Heart left ventricle (tissue), 16 donors: ENCODE measurements at places on chromosomes 2 and 18.
A peak's percentile ranks its signal among the peaks of the same experiment; 100 is the strongest.

DNA sequence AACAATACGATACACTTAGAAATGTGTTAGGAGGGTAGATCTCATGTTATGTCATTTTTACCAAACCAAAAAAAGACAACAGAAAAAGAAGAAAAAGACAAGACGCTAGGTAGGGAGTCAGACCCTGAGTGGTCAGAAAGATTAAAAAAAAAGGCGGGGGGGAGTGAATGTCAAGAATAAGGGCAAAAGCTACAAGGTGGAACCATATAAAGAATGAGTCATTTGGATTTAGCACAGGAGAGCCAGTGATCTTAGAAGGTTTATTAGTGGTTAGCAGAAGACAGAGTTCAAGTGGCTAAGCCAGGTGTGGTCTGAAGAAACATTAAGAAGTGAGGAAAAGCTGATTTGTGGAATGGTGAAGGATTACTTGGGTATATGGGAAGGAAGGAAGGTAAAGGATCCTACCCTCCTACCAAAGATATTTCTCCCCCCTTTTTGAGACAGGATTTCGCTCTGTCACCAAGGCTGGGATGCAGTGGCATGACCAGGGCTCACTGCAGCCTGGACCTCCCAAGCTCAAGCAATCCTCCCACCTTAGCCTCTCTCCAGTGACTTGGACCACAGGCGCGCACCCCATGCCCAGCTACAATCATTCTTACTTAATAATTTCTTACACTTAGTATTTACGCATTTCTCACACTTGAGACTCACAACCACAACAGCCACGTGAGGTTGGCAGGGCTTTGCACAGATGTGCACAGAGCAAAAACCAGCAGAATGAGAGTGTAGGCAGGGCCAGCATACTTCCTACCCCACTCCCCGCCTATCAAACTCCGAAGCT lies 2.6 kb downstream of the DSC2 start:
- H3K36me3 ChIP-seq = no peaks in the 10 kb centered on the region
- peaks cover 6% of the 10 kb centered on the region for H3K4me1 ChIP-seq
- H3K4me3 ChIP-seq = peak overlapping the region; percentile 68
- no peak overlapping the region for H3K27ac ChIP-seq
- H3K27me3 ChIP-seq = no peaks in the 10 kb centered on the region
- no peak for DNase-seq

GRCh38 chr18:54780285-54780861 lies 47.9 kb upstream of the RAB27B start:
- H3K4me3 ChIP-seq = no peak overlapping the region
- H3K4me1 ChIP-seq = no peaks in the 10 kb centered on the region
- no peaks in the 10 kb centered on the region for H3K27me3 ChIP-seq
- no peak for DNase-seq
- no peak overlapping the region for H3K27ac ChIP-seq

GRCh38 chr2:187124529-187124928 lies 275.6 kb upstream of the ZSWIM2 start:
- H3K36me3 ChIP-seq = no peaks in the 10 kb centered on the region
- H3K4me3 ChIP-seq = no peak overlapping the region
- H3K27me3 ChIP-seq = no peaks in the 10 kb centered on the region
- no peak for DNase-seq
- H3K4me1 ChIP-seq = no peaks in the 10 kb centered on the region

DNA sequence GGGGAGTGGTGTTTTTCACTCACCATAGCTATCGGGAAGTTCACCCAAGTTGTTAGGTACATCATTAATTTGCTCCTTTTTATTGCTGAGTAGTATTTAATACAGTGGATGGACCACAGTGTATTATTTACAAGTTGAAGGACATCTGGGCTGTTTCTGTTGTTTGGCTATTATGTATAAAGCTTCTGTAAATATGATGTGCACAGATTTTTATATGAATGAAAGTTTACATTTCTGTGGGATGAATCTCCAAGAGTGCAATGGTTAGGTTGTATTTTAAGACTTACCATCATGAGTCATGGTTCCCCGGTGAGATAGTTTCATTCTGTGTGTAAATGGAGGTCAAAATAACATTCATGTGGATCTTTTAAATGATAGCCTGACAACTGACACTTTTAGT lies 337.4 kb downstream of the PTPRM start:
- H3K36me3 ChIP-seq = peaks cover 4% of the 10 kb centered on the region
- no peak overlapping the region for H3K27ac ChIP-seq
- H3K27me3 ChIP-seq = no peaks in the 10 kb centered on the region
- no peak overlapping the region for H3K4me3 ChIP-seq
- DNase-seq = no peak

DNA sequence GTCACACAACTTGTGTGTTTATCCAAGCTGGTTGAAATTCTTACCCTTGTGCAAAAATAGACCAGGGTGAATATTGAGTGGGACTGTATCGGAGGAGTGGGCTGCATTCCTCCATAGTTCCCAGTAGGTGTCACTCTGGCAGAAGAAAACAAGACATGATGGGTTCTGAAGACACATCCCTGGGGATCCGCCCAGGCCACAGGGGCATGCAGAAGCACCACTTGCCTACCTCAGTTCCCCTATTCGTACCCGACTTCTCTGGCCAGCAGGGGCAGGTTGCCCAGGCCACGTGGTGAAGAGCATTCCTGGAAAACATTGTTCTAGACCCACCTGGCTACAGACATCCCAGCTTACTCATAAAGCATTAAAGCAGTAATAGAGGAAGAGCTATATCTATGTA lies 168.2 kb downstream of the FAM210A start:
- no peaks in the 10 kb centered on the region for H3K36me3 ChIP-seq
- H3K27ac ChIP-seq = no peak overlapping the region
- H3K27me3 ChIP-seq = no peaks in the 10 kb centered on the region
- DNase-seq = peak; percentile 52
- H3K4me3 ChIP-seq = no peak overlapping the region
- peaks cover 4% of the 10 kb centered on the region for H3K4me1 ChIP-seq

DNA sequence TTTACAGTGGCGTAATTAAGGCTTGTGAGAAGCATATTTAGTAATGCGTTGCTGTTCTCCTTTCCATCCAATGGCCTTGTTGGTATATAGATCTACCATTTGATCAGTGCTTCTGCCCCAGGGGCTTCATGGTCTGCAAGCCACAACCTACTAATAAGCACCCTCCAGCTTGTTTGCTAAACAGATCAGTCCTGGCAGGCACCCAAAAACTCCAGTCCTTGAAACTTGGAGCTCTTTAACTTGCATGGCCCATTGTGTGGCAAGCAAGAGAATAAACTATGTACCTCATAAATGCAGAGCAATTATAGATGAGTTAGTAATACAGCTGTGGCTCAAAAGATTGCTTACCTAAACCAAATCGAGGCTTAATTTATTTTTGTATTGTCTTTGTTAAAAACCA lies 158.5 kb downstream of the FTCDNL1 start:
- no peaks in the 10 kb centered on the region for H3K27me3 ChIP-seq
- H3K4me1 ChIP-seq = no peaks in the 10 kb centered on the region
- H3K27ac ChIP-seq = no peak overlapping the region
- no peaks in the 10 kb centered on the region for H3K36me3 ChIP-seq
- no peak for DNase-seq

DNA sequence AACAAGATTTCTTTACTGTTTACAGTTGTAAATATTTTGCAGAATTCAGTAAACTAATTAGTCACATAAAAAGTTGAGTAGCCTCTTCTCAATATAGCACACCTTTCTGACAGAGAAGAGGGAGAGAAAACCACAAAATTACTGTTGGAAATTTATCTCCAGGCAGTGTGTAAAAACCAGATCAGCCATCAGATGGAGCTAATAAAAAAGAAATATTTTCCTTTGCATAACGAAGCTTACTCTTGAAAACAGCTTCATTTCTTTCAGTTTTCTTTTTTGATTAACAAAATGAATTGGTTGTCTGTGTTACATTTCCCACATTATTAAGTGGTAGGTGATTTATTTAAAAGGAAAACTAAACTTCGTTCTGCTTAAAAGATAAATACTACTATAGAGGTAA lies 259.3 kb upstream of the KCNJ3 start:
- H3K36me3 ChIP-seq = no peaks in the 10 kb centered on the region
- H3K27ac ChIP-seq = no peak overlapping the region
- DNase-seq = no peak
- no peak overlapping the region for H3K4me3 ChIP-seq
- no peaks in the 10 kb centered on the region for H3K4me1 ChIP-seq
- no peaks in the 10 kb centered on the region for H3K27me3 ChIP-seq

- DNase-seq = no peak
- H3K36me3 ChIP-seq = no peaks in the 10 kb centered on the region
- H3K27ac ChIP-seq = no peak overlapping the region
- H3K4me3 ChIP-seq = no peak overlapping the region
Measured at GRCh38 chr2:184338771-184339170, 259.6 kb upstream of the ZNF804A start.

- DNase-seq = no peak
- no peaks in the 10 kb centered on the region for H3K4me1 ChIP-seq
- no peaks in the 10 kb centered on the region for H3K36me3 ChIP-seq
- no peaks in the 10 kb centered on the region for H3K27me3 ChIP-seq
Measured at GRCh38 chr2:95315801-95316411, 18.8 kb downstream of the KCNIP3 start.

GRCh38 chr18:61770279-61770678 lies 122.5 kb downstream of the RNF152 start:
- no peaks in the 10 kb centered on the region for H3K4me1 ChIP-seq
- H3K4me3 ChIP-seq = no peak overlapping the region
- no peaks in the 10 kb centered on the region for H3K36me3 ChIP-seq
- H3K27me3 ChIP-seq = no peaks in the 10 kb centered on the region
- H3K27ac ChIP-seq = no peak overlapping the region

GRCh38 chr2:240324312-240325015 lies 111.0 kb upstream of the GPC1 start:
- no peaks in the 10 kb centered on the region for H3K27me3 ChIP-seq
- no peak overlapping the region for H3K4me3 ChIP-seq
- no peak overlapping the region for H3K27ac ChIP-seq
- H3K36me3 ChIP-seq = no peaks in the 10 kb centered on the region

DNA sequence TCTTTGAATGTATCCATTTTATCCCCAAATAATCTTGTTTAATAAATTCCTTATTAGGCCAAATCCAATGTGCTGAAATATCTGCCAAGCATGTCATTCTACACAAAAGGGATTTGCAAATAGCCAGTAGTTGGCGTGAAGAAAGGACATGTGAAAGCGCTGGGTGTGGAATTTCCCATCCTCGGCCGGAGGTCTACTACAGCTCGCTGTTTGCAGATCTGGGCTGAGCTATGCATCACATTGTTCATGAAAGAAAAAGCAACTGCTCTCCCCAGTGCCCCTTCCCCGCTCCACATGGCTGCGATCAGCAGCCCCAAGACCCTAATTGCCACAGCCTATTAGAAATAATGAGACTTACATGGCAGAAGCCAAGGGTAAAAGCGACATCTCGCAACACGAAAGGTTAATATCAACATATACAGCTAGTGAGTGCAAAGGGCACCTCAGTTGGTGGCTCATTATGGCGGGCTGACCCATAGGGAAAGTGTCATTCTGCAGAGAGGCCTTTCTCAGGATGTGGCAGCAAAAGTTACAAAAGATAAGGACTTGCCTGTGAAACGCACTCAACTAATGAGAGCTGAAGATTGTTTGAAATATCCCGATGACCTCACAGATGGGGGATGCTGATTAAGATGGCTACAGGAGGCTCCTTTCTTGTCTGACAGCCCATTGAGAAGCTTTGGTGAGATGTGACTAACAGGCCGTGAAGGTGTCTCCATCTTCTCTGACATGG lies 126.9 kb upstream of the CYP1B1 start:
- DNase-seq = no peak
- no peaks in the 10 kb centered on the region for H3K27me3 ChIP-seq
- no peak overlapping the region for H3K4me3 ChIP-seq
- no peak overlapping the region for H3K27ac ChIP-seq
- no peaks in the 10 kb centered on the region for H3K36me3 ChIP-seq

DNA sequence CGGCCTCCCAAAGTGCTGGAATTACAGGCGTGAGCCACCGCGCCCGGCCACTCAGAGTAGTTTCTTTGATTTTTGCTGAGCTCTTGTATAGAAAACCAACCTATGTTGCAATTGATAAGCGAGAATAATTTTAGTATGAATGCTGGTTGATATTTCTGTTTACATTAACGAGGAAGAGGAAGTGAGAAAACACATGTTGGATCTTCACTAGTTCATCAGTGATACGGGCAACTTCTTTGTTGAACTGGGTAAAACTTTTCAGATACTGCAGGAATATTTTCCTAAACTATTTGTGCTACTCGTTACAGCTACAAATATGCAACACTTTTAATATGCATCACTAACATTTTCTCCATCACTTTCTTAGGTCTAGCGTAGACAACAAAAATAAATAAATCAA lies 67.9 kb upstream of the SLC25A52 start:
- peaks cover 45% of the 10 kb centered on the region for H3K36me3 ChIP-seq
- no peaks in the 10 kb centered on the region for H3K27me3 ChIP-seq
- H3K4me1 ChIP-seq = no peaks in the 10 kb centered on the region
- DNase-seq = no peak
- H3K27ac ChIP-seq = no peak overlapping the region
- no peak overlapping the region for H3K4me3 ChIP-seq

DNA sequence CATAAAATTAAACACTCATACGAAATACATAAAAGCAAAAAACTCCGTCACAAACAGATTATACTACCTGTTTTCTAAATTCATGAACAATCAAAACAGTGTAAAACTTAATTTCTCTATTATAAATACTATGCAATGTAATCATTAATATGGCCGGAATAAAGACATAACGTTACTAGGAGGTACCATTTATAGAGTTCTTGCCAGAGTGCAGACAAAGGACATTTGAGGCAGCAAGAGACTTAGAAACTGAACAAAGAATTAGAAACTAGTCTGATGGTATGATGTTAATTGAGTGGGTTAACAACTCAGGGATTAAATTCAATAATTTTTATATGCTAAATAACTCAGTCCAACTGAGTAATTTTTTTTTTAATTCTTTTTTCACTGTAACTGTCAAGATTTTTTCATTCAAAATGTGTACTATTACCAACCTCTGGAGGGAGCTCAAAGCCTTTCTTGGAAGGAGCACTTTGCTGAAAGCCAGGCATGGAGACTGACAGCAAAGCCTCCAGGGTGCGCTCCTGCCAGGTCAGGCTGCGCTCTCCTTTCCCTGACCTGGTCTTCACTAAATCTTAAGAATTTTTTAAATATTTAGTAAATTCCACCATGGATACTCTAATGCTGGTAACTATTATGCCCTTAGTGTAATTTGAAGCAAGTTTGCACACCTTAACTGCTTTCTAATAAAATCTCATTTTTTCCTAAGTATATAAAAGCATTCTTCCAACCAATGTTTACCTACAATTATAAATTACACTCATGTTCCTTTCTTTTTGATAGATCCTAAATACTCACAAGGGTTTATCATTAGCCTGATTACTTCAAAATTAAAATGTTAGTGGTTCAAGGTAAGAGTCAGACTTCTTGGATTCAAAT lies 34.1 kb downstream of the WDR35 start:
- no peaks in the 10 kb centered on the region for H3K4me1 ChIP-seq
- peaks cover 8% of the 10 kb centered on the region for H3K36me3 ChIP-seq
- no peaks in the 10 kb centered on the region for H3K27me3 ChIP-seq
- no peak overlapping the region for H3K27ac ChIP-seq
- DNase-seq = peak; percentile 52

DNA sequence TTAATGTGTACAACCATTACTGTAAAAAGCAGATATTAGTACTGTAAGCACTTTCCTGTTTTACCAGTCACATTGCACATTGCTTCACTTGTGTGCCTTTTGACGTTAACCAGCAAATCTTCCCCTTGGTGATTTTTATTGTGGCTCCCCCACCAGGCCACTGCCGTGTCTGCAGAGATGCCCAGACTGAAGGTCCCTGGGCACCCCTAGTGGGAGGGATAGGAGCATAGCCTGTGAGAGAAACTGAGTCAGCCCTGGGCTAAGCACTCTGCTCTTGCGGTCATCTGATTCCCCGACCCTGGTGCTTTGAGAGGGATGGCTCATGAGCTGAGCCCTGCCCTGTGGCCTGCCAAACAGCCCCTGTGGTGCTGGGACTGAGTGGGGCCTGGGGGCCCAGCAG lies 73.4 kb downstream of the INPP4A start:
- no peak for DNase-seq
- H3K27ac ChIP-seq = no peak overlapping the region
- H3K4me1 ChIP-seq = peaks cover 3% of the 10 kb centered on the region
- no peak overlapping the region for H3K4me3 ChIP-seq
- peaks cover 26% of the 10 kb centered on the region for H3K36me3 ChIP-seq
